ENCODE measurements at places on chromosomes 16 and 17. TPM values are rescaled to one million over a fixed set of nuclear protein-coding genes. Genes with fewer than 3 reads are reported as not detected.

- DNase-seq, result no peak
Observed at GRCh38 chr16:31355431-31356100, 590 bp downstream of the ITGAX start.

GRCh38 chr17:10270258-10270657, 71.9 kb upstream of the GAS7 start:
- DNase-seq, result no peak

DNA sequence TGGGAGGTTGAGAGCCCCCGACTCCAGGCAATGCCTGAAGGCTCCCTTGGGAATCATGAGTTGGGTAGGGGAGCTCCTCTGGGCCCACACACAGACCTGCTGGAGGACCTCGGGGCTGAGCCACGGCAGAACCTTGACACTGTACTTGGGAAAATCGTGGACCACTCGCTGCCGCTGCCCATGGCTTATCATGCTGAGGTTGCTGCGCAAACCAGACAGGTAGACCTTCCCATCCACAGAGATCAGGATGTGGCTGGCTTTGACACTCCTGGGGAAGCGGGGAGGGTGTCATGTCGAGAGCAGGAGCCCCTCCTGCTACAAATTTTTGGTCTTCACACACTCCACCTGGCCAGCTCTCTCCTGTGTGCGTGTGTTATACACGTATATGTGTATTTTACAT, 7.2 kb upstream of the LIMD2 start:
- DNase-seq, result no peak

- no peak for DNase-seq
Observed at GRCh38 chr17:40535924-40536294, 29.4 kb downstream of the CCR7 start.

GRCh38 chr17:47131761-47132160, 57.3 kb downstream of the CDC27 start:
- DNase-seq, result no peak

DNA sequence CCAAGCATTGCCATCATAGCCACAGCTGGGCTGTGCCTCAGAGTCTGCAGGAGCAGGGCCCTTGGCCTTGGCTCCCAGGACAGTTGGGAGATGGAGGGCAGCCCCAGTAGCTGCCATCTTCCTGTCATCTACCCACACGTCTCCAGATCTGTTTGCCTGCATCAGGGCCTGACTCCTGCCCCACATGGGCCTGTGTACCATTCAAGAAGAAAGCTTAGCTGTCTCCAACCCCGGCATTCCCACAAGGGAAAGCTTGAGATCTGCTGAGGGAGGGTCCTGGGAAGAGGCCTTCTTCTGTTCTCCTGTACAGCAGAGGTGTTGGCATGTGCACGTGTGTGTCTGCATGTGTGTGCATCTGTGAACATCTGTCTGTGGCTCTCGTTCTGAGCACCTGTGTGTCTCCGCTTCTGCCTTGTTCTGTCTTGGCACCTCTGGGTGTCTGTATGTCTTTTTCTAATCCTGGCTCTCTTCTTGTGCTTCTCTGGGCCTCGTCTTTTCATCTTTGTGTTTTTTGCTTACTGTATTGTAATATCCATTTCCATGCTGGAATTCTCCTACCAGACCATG, 122.2 kb downstream of the MRM1 start:
- DNase-seq, result no peak

The GRAPL gene
- total RNA-seq, result 0.89 TPM

The PRSS8 gene
- total RNA-seq, result 9.6 TPM

The NMT1 gene
- total RNA-seq, result 46.4 TPM

Measured in skin of body (tissue), 3 donors.